ENCODE measurements at places on chromosomes 1 and 21. TPM values are rescaled to one million over a fixed set of nuclear protein-coding genes. Genes with fewer than 3 reads are reported as not detected.

The HSD3B1 gene
- not detected for total RNA-seq

- no peak for DNase-seq
Observed at GRCh38 chr1:16209847-16210407, 2.5 kb downstream of the ARHGEF19 start.

The KRTAP19-3 gene
- total RNA-seq, result not detected

- no peak for DNase-seq
Observed at GRCh38 chr1:245684571-245684970, 529.8 kb downstream of the KIF26B start.

- DNase-seq, result no peak
Observed at GRCh38 chr1:40024671-40025070, 15.9 kb upstream of the CAP1 start.

The SLAMF8 gene
- total RNA-seq, result 0.14 TPM

DNA sequence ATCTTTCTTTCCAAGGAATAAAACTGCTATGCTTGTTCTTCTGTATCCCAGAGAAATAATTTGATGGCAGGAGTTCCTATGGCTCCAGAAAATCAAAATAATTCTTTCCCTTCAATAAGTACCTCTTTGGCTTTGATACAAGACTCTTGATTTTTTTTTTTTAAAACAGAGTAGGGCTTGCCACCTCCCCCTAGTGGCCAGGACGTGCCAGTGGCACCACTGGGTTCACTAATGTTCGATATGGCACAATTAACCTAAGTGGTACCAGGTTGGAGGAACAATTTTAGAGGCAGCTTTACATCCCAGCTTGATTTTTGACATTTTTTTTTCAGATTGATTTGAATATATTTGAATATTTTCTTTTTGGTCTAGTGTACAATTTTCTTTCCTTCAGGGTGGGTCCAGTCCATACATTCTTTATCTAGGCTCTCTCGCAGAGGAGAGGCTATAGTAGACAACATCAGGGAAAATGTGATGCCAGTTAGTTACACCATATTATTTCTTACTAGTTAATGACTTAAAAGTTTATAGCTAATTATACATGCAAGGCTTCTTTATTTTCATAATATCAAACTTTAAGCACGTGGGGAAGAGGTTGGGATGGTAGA is 330.9 kb downstream of the S1PR1 start:
- no peak for DNase-seq

GRCh38 chr1:64539289-64539688 is 69.4 kb downstream of the CACHD1 start:
- no peak for DNase-seq

DNA sequence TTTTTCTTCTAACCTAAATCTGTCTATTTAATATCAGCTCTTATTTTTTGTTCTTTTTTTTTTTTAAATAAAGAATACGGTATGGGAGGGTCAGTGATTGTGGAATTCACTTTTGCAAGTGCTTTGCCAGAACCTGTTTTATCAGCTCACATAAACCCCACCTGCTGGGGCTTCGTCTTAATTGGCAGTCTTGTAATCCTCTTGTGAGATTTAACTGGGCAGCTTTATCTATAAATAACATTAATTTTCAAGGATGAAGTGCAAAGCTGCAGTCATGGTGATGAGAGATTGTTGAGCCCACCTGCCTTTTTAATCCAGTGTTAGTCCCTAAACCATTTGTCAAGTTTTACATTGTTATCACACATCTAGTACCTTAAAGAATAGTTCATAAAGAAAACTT is 18.2 kb upstream of the PDC start:
- no peak for DNase-seq

All from kidney epithelial cell (primary cell).